CD14-positive monocyte (primary cell): ENCODE measurements at places on chromosomes 12 and 14. TPM values are rescaled to one million over a fixed set of nuclear protein-coding genes. Genes with fewer than 3 reads are reported as not detected.

GRCh38 chr14:86450085-86450484, 920.1 kb downstream of the FLRT2 start:
- no peak overlapping the region for H3K27ac ChIP-seq
- H3K4me1 ChIP-seq, result no peaks in the 10 kb centered on the region
- no peak overlapping the region for H3K4me3 ChIP-seq
- no peak for DNase-seq
- no peaks in the 10 kb centered on the region for H3K36me3 ChIP-seq
- no peaks in the 10 kb centered on the region for H3K27me3 ChIP-seq

DNA sequence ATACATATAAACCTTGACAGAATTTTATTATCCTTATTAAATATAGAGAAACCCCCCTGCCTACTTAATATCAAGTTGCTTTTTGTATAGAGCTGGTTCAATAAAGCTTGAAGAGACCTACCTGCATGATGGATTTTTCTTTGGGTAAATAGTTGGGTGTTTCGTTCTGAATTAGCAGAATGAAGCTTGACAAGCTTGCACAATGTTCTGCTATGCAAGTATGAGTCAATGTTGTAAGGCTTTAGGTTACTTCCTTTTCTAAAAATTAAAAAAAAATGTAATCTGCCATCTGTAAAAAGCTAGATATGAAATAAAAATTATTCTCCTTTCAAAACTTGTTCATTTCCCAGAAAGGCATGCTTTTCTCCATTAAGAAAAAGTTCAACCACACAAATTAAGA, 1662.6 kb upstream of the SEL1L start:
- H3K27me3 ChIP-seq, result no peaks in the 10 kb centered on the region
- H3K4me3 ChIP-seq, result no peak overlapping the region
- H3K27ac ChIP-seq, result no peak overlapping the region
- no peaks in the 10 kb centered on the region for H3K36me3 ChIP-seq
- DNase-seq, result peak; percentile 50

DNA sequence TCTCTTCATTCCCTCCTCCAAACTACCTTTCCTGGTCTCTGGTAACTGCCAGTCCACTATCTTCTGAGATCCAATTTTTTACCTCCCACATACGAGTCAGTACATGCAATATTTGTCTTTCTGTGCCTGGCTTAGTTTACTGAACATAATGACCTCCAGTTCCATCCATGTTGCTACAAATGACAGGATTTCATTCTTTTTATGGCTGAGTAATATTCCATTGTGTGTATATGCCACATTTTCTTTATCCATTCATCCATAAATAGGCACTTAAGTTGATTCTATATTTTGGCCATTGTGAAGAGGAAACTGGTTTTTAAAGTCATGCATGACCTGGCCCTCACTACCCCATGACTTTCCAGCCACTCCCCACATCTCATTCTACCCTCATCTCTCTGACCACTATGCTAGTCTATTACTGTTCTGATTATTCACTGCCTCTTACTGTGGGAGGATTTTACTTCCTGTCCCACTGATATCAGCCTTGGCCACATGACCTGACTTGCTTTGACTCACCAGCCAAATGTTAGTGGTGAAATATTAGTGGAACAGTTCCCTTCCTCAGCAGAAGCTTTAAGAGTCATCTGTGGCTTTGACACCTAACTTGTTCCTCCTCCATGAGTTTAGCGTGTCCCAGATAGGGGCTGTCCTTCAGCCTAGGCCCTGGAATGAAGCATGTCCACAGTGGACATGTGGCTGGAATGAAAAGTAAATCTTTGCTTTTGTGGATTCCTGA, 52.2 kb downstream of the GOLGA5 start:
- no peaks in the 10 kb centered on the region for H3K27me3 ChIP-seq
- H3K36me3 ChIP-seq, result peaks cover 15% of the 10 kb centered on the region
- H3K4me1 ChIP-seq, result peaks cover 21% of the 10 kb centered on the region
- DNase-seq, result peak; percentile 87
- H3K4me3 ChIP-seq, result no peak overlapping the region
- no peak overlapping the region for H3K27ac ChIP-seq

DNA sequence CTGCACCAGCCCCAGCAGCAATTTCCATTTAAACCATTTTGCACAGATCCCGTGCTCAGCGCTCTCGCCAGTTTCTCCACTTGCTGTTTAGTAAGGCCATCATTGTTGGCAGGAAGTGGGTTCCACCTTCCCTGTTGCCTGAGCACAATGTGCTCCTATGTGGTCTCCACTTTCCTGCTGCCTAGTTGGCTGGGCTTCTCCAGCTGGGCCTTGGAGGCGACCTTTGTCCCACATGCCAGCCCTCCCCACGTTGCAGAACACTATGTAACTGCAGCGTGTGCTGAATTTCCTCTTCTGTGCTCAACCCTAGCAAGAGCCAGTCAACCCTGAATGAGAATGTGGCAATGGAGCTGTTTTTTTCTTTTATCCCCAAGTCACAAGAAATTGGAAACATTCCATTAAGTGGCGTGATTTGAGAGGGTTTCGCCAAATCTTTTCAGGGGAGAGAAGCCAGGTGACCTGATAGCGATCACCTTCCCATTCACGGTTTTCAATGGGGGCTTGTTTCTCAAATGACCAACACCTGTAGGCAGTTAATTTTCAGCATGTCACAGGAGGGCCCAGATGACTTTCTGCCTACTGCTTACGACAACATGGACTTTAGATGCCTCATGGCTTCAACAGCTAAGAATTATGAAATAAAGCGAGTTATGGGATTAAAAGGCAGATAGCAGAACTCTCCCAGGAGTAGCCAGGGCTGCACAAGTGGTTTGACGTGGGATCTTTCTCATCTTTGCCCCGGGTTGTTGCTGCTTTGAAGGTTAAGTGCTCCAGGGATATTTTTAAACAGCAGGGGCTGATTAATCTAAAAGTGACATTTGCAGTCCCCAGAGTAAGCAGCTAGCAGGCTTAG, at the start of gene ACACB:
Gene ACACB, plus strand, starts transcription at position 830 of the 853 bp plus-strand sequence. CDS start 22,819 bp downstream, outside the sequence.
- no peak within 1 kb of the TSS for H3K4me3 ChIP-seq
- H3K36me3 ChIP-seq, result no peaks in the 10 kb centered on the region
- peaks cover 12% of the 10 kb centered on the region for H3K4me1 ChIP-seq
- no peak within 1 kb of the TSS for H3K27ac ChIP-seq
- H3K27me3 ChIP-seq, result no peaks in the 10 kb centered on the region

GRCh38 chr12:113136128-113136989, 798 bp upstream of the RASAL1 start:
- H3K4me1 ChIP-seq, result peaks cover 8% of the 10 kb centered on the region
- peak overlapping the region; percentile 5 for H3K4me3 ChIP-seq
- no peak overlapping the region for H3K27ac ChIP-seq
- no peaks in the 10 kb centered on the region for H3K36me3 ChIP-seq
- H3K27me3 ChIP-seq, result peaks cover 25% of the 10 kb centered on the region
- peak; percentile 27 for DNase-seq

DNA sequence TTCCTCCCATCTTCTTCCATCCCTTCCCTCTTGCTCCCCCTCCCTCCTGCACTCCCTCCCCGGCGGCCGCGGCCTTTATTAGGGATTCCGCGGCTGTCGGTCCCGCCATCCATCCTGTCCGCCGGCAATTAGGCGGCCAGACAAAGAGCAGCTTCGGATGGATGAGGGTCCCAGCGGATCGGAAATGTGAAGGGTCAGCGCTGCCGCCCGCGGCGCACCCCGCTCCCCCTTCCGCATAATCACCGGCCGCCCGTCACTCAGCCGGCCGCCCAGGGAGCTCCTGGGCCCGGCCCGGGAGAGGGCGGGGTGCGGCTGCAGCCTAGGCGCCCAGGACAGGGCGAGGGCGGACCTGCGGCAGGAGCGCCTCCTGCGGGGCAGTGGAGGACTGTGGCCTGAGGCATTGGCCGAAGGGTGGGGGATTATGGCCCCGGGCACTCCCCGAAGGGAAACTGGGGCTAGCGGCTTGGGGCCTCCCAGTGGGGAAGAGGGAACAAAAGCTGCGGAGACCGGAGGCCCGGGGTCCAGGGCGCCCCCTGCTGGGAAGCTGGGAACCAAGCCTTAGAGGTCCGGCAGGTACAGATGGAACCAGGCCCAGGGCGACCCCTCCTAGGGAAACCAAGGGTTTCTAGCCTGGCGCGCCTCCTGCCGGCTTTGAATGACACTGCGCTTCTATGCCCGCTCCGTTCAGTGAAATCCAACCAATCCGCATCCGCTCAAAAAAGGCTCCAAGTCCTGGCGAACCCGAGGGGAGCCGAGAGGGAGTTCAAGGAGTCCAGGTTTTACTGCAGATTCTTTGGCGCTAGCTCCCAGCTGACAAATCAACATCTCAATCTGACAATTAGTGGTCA, 4.4 kb upstream of the DNAJC22 start:
- DNase-seq, result peak; percentile 74
- H3K27ac ChIP-seq, result no peak overlapping the region
- peaks cover 82% of the 10 kb centered on the region for H3K27me3 ChIP-seq

- no peak overlapping the region for H3K27ac ChIP-seq
- DNase-seq, result no peak
- no peaks in the 10 kb centered on the region for H3K36me3 ChIP-seq
- H3K4me3 ChIP-seq, result no peak overlapping the region
Measured at GRCh38 chr12:59708484-59708883, 112.7 kb downstream of the SLC16A7 start.

DNA sequence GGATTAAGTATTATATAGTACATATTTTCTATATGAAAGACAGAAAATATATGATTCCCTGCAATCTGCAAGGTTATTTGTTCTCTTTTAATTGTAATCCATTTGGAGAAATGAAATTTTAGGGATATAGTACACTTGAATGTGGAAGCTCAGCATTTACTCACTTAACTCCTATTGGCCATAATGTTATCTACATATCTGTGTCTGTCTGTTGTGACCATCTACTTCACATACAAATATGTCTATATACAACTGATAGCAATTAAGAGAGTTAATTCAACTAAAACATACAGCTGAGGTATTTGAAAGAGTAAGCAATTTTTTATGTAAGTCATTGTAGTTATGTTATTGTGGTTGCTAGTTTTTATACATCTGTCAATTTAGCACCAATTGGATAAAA, 12.9 kb downstream of the FOXG1 start:
- H3K4me3 ChIP-seq, result no peak overlapping the region
- no peak overlapping the region for H3K27ac ChIP-seq
- no peak for DNase-seq
- peaks cover 77% of the 10 kb centered on the region for H3K27me3 ChIP-seq
- H3K36me3 ChIP-seq, result no peaks in the 10 kb centered on the region

GRCh38 chr12:65935906-65936901, 111.9 kb downstream of the HMGA2 start:
- H3K4me3 ChIP-seq, result no peak overlapping the region
- H3K27me3 ChIP-seq, result no peaks in the 10 kb centered on the region
- H3K4me1 ChIP-seq, result peaks cover 3% of the 10 kb centered on the region
- no peak overlapping the region for H3K27ac ChIP-seq
- DNase-seq, result no peak

- no peak for DNase-seq
- no peaks in the 10 kb centered on the region for H3K27me3 ChIP-seq
- no peak overlapping the region for H3K27ac ChIP-seq
- H3K36me3 ChIP-seq, result peaks cover 18% of the 10 kb centered on the region
Measured at GRCh38 chr12:11801643-11802042, 152.2 kb downstream of the ETV6 start.

GRCh38 chr12:83958997-83959396, 953.6 kb downstream of the SLC6A15 start:
- no peaks in the 10 kb centered on the region for H3K4me1 ChIP-seq
- no peaks in the 10 kb centered on the region for H3K36me3 ChIP-seq
- no peak overlapping the region for H3K27ac ChIP-seq
- H3K27me3 ChIP-seq, result no peaks in the 10 kb centered on the region

DNA sequence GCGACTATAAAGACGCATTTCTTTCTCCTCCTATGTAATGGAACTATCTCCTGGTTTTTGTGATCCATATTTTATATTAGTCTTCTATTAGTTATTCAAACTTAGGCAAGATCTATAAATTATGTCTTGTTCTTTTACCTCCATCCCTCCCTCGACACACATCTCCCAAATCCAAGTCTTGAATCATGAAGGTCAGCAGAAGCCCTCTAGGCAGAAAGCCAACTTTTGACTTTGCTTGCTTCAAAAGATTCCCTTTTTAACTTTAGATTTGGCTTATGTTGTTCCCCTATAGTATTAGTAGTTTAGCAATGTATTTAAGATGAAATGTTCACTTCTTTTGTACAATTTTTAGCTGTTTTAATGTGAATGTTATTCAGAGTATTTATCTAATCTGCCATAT, 689.8 kb downstream of the SLC6A15 start:
- H3K27me3 ChIP-seq, result no peaks in the 10 kb centered on the region
- H3K36me3 ChIP-seq, result no peaks in the 10 kb centered on the region
- no peak overlapping the region for H3K4me3 ChIP-seq
- no peaks in the 10 kb centered on the region for H3K4me1 ChIP-seq
- no peak for DNase-seq

Gene DPPA3
- polyA plus RNA-seq, result not detected

Gene KRT6C
- polyA plus RNA-seq, result not detected

Gene APEX1
- 69.7 TPM for polyA plus RNA-seq
